ENCODE measurements at places on chromosomes 11 and 22. TPM values are rescaled to one million over a fixed set of nuclear protein-coding genes. Genes with fewer than 3 reads are reported as not detected.

DNA sequence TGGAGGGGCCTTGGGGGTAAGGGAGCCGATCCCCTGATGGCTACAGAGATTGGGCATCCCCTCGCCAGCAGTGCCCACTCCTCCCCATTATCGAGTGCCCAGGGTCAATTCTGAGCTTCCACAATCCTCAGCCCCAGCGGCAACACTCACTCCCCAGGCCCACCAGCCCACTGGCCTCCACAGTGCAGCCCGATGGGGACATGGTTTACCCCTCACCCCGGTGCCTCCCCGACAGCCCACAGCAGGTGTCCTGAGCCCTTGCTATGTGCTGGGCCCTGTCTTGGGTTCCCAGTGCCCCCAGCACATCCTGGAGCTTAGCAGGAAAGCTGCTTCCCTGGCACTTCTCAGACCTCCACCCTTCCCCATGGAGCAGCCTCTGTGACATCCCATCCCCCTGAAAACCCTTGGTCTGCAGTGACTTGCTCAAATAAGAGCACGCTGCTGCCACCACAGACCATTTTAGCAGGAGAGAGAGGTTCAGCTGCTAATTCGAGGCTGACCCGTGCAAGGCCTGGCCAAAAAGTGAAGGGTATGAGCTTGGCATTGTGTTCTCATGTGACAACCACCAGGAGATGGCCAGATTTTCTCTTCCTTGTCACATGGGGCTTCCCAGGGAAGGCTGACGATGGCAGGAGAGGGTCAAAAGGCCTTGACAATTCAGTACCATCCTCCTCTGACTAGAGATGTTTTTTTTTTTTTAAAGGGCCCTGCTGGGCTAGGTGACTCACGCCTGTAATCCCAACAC lies 23.6 kb downstream of the KCNJ4 start:
- no peaks in the 10 kb centered on the region for H3K4me1 ChIP-seq
- no peak overlapping the region for H3K27ac ChIP-seq
- no peak for DNase-seq

- H3K4me3 ChIP-seq = no peak overlapping the region
- DNase-seq = peak; percentile 88
- no peak overlapping the region for H3K27ac ChIP-seq
Measured at GRCh38 chr22:37176464-37177061, 11.5 kb downstream of the C1QTNF6 start.

Gene NOX4
- total RNA-seq = 27.8 TPM

DNA sequence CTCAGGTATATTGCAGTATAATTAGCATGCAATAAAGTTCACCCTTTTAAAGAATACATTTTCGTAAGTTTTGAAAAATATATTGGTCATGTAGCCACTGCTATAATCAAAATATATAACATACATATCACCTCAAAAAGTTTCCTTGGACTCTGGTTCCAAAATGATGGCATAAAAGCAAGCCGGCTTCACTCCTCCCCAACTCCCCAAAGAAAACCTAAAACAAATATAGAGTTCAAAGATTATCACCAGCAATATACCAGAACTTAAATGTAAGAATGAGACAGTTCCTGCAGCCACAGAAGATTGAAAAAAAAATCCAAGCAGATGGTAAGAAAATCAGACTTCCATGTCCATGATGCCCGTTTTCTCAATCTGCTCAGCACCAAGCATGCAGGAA lies 104.3 kb downstream of the APIP start:
- no peaks in the 10 kb centered on the region for H3K36me3 ChIP-seq
- no peak overlapping the region for H3K4me3 ChIP-seq
- no peaks in the 10 kb centered on the region for H3K27me3 ChIP-seq
- no peak for DNase-seq
- H3K27ac ChIP-seq = no peak overlapping the region
- H3K4me1 ChIP-seq = no peaks in the 10 kb centered on the region

- H3K4me3 ChIP-seq = no peak overlapping the region
- no peaks in the 10 kb centered on the region for H3K36me3 ChIP-seq
- H3K4me1 ChIP-seq = peaks cover 23% of the 10 kb centered on the region
- H3K27me3 ChIP-seq = no peaks in the 10 kb centered on the region
Measured at GRCh38 chr22:45312415-45312814, 2.7 kb downstream of the FAM118A start.

GRCh38 chr11:108117746-108118371 lies 3.5 kb upstream of the ACAT1 start:
- H3K36me3 ChIP-seq = no peaks in the 10 kb centered on the region
- DNase-seq = no peak
- no peak overlapping the region for H3K4me3 ChIP-seq
- peaks cover 35% of the 10 kb centered on the region for H3K4me1 ChIP-seq

DNA sequence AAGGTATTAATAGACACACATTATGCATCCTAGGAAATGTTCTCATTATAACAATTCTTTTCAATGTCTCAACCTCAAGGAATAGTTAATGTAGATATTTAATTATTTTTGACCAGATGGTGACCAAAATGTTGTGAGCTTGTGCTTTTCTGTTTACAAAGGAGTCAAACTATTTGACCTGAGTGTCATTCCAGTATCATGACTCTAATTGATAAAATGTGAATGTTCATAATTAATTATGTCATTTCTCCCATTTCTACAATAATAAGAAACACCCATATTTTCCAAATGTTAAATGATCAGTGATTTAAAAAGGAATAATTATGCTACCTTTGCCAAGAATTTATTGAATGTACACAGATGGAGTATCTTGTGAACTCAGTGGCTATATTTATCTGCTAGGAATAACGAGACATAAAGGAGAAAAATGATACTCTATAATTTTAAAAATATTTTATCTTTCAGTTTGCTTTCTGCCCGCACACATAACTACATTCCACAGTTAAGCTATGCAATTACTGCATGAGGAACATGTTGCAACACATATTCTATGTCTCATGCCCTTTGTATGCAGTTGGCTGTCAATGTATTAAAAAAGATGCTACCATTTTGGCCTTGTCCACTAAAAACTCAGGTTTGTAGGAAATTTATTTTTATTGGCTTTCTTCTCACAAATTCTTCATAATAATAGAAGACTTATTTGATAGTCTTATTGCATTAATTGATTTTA lies 376.7 kb upstream of the CCDC179 start:
- no peak overlapping the region for H3K4me3 ChIP-seq
- no peak for DNase-seq
- no peaks in the 10 kb centered on the region for H3K36me3 ChIP-seq
- H3K27me3 ChIP-seq = no peaks in the 10 kb centered on the region

Gene ZP1
- total RNA-seq = not detected

GRCh38 chr11:88360141-88360540 lies 22.6 kb upstream of the CTSC start:
- H3K27me3 ChIP-seq = no peaks in the 10 kb centered on the region
- H3K27ac ChIP-seq = no peak overlapping the region
- H3K4me3 ChIP-seq = no peak overlapping the region
- H3K36me3 ChIP-seq = no peaks in the 10 kb centered on the region

DNA sequence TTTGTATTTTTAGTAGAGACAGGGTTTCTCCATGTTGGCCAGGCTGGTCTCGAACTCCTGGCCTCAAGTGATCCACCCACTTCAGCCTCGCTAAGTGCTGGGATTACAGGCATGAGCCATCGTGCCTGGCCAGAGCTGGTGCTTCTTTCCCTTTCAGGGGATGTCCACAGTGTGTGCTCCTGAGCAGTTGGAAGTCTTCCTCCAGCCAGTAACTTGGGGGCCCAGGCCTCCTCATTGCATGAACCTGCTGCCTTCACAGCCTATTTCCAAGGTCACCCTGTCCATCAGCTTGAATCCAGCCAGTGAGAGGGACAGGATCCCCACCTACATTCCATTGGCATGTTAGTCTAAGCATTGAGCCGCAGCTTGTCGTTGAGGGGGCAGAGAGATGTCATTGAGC lies 12.5 kb downstream of the RTL6 start:
- H3K27ac ChIP-seq = no peak overlapping the region
- no peak for DNase-seq
- peaks cover 9% of the 10 kb centered on the region for H3K36me3 ChIP-seq
- no peaks in the 10 kb centered on the region for H3K27me3 ChIP-seq

DNA sequence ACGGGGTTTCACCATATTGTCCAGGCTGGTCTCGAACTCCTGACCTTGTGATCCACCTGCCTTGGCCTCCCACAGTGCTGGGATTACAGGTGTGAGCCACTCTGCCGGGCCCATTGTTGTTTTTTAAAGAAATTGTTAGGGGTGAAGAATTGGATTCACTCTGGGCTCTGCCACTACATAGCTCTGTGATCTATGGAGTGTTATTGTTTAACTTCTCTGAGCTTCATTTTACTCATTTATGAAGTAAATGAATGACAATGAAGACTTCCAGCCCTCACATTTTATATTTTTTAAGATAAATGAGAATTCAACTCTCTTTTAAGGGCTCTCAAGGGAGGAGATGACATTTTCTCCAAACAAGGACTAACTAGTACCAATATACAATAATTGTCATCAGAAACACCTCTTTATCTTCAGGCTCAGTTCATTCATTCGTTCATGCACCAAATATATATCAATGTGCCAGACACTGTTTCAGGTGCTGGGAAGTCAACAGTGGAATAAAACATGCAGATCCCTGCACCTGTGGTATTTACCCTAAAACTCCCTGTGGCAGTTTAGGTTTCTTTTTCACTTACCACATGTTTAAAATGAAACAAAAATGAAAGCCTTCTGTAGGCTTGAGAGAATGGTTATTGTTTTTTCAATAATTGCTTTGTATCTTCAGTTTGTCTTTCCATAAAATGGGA lies 23.5 kb upstream of the GRAMD1B start:
- no peaks in the 10 kb centered on the region for H3K36me3 ChIP-seq
- no peaks in the 10 kb centered on the region for H3K4me1 ChIP-seq
- no peak for DNase-seq
- no peak overlapping the region for H3K4me3 ChIP-seq
- H3K27me3 ChIP-seq = no peaks in the 10 kb centered on the region

DNA sequence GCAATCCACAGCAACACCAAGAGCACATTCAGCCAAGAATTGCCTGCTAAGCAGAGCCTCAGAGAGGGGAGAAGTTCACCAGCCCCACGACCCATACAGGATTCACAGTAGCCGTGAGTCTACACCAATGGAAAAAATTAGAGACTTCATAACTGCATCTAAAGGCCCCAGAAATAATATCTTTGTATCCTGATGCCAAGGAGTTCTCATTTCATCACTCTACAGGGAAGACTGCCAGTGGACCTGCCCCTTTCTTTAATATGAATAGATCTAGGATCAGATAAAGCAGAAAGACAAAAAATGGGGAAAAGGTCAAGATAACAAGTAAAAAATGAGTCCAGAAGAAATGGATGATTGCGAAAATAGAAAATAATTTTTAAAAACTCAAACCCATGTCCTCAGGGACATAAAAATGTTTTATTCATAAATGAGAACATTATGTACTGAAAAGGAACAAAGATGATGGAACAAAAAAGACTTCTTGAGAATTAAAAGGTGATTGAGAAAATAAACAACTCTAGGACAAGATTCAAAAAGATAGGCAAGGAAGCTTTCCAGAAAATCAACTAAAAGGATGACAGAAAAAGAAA lies 9.5 kb downstream of the APOL3 start:
- H3K36me3 ChIP-seq = no peaks in the 10 kb centered on the region
- peaks cover 42% of the 10 kb centered on the region for H3K4me1 ChIP-seq
- DNase-seq = peak; percentile 64
- no peaks in the 10 kb centered on the region for H3K27me3 ChIP-seq
- H3K27ac ChIP-seq = peak overlapping the region; percentile 47
- no peak overlapping the region for H3K4me3 ChIP-seq

Gene MB
- 0.68 TPM for total RNA-seq

Gene CCDC73
- not detected for total RNA-seq

GRCh38 chr11:13923716-13924650 lies 38.5 kb upstream of the SPON1 start:
- H3K27me3 ChIP-seq = no peaks in the 10 kb centered on the region
- H3K4me1 ChIP-seq = no peaks in the 10 kb centered on the region
- H3K36me3 ChIP-seq = no peaks in the 10 kb centered on the region
- DNase-seq = no peak

- H3K27me3 ChIP-seq = no peaks in the 10 kb centered on the region
- H3K4me1 ChIP-seq = no peaks in the 10 kb centered on the region
- H3K36me3 ChIP-seq = no peaks in the 10 kb centered on the region
- no peak overlapping the region for H3K4me3 ChIP-seq
- no peak overlapping the region for H3K27ac ChIP-seq
- no peak for DNase-seq
Measured at GRCh38 chr11:83908298-83908856, 622.2 kb upstream of the CCDC90B start.

- no peaks in the 10 kb centered on the region for H3K4me1 ChIP-seq
- H3K27ac ChIP-seq = no peak overlapping the region
- H3K4me3 ChIP-seq = no peak overlapping the region
Measured at GRCh38 chr11:13434247-13435205, 28.5 kb downstream of the BTBD10 start.

GRCh38 chr11:1875093-1875850 lies 16.4 kb downstream of the PRR33 start:
- no peak overlapping the region for H3K4me3 ChIP-seq
- H3K27ac ChIP-seq = peak overlapping the region; percentile 56
- H3K36me3 ChIP-seq = no peaks in the 10 kb centered on the region
- peaks cover 45% of the 10 kb centered on the region for H3K4me1 ChIP-seq

DNA sequence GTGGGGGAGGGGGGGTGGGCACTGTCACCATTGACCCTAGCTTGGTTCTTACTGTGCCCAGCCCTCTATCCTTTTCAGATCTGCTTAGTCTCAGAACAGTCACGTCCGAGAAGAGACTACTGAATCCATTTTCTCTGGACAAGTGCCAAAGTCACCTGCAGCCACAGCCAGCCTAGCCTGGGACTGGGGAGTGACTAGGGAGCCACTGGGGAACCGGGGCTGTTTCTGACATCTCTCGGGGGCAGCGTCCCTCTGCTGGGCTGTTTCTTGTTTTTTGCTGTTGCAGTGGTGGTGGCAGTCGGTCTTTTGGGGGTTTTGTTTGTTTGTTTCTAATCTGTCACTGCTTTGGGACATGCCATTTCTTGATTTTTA lies 8.7 kb downstream of the SLC37A2 start:
- H3K27me3 ChIP-seq = no peaks in the 10 kb centered on the region
- no peak overlapping the region for H3K4me3 ChIP-seq
- H3K27ac ChIP-seq = peak overlapping the region; percentile 57
- DNase-seq = no peak
- H3K36me3 ChIP-seq = no peaks in the 10 kb centered on the region
- no peaks in the 10 kb centered on the region for H3K4me1 ChIP-seq

DNA sequence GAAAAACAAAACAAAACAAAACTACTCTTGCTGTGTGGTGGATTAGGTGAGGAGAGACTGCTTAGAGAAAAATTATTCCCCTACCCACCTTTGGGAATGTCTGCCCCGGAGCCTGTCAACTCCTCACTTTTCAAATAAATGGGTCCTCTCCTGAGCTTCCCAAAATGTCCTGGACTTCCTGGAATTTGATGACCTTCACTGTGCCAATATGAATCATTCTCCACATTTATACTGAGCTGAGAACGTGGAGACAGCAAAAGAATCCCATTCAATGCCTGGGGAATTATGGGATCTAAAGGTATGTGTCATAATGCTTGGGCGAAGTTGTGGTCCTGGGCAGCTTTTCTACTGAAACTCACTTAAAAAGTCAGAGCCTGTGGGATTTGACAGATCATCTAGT lies 136.8 kb downstream of the KIF18A start:
- H3K4me1 ChIP-seq = no peaks in the 10 kb centered on the region
- H3K4me3 ChIP-seq = no peak overlapping the region
- no peak for DNase-seq
- H3K27ac ChIP-seq = no peak overlapping the region

Measured in sigmoid colon (tissue), 7 donors.